ENCODE measurements at places on chromosomes 2 and 18.
A peak's percentile ranks its signal among the peaks of the same experiment; 100 is the strongest.

GRCh38 chr2:238616681-238617080 is 190.0 kb downstream of the ASB1 start:
- DNase-seq = no peak

- DNase-seq = no peak
These were observed 410.7 kb upstream of the DSEL start for GRCh38 chr18:67926929-67927864.

GRCh38 chr2:235293061-235293460 is 200.8 kb upstream of the AGAP1 start:
- no peak for DNase-seq

DNA sequence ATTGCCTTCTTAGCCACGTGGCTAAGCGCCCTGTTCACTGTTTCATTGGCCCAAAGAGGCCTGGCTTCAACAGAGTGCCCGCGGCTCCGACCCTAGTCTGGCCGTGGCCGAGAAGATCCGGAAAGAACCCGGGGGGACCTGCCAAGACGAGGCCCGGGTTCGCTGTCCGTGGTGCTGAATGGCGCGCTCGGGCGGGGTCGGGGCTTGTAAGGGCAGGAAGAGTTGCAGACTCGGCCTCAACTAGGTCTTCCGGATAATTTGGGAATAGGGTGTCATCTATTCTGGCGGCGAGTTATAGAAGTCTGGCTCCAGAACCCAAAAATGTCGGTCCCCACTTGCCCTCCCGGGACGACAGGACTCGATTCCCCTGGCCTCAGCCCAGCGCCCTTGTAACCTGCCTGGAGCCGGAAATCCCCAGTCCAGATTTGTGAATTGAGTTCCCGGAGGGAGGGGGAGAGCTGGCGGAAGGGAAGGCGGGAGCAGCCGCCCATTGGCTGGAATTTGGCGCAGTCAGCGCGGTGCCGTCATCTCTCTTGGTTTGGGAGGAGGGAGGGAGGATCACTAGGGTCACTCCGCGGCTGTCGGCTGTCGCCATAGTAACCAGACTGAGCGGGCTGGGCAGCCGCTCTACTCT is 3.5 kb downstream of the CDK5R2 start:
- peak; percentile 65 for DNase-seq

- DNase-seq = no peak
These were observed 124.8 kb upstream of the SLC39A10 start for GRCh38 chr2:195532255-195532627.

DNA sequence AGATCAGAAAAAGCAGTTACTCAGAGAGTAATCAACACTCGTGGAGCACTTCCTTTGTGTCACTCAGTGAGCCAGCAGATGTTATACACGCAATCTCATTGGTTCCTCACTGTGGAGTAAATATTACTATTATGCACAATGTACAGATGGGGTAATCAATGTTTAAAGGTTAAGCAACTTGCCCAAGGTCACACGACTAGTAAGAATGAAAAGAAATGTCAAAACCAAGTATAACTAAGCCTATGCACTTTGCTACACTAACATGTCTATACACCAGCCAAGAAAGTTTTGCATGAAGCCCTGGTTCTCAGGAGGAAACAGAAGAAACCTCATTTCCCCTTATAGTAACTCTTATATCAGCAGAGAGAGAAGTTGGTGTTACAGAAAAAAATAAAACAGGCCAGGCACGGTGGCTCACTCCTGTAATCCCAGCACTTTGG is 5.4 kb downstream of the METTL21A start:
- no peak for DNase-seq

DNA sequence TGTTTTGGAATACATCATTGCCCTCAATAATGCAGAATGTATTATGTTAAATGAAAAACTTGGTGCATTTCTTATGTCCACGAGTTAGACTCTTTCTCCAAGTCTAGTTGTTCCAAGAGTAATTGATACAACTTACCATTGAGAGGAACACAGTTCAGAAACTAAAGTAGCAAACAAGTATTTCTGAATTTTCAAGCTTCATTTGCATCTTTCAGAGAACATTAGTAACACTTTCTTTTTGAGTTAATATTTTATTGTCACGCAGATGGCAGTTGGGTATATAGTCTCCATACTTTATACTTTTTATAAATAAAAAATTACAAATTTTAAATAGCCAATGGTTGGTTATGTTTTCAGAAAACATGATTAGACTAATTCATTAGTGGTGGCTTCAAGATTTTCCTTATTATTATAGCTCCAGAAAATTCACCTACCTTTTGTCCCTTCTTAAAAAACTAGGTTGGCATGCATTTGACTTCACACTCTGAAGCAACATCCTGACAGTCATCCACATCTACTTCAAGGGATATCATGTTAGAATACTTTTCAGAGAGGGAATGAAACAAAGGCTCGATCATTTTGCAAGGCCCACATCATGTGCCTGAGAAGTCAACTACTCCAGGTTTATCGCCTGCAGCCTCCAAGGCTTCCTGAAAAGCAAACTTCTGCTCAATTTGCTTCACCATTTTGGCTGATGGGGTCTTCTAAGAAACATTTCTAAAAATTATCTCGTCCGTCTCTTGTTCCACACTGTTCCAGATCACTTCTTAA is 29.9 kb downstream of the LYPD6B start:
- DNase-seq = no peak

DNA sequence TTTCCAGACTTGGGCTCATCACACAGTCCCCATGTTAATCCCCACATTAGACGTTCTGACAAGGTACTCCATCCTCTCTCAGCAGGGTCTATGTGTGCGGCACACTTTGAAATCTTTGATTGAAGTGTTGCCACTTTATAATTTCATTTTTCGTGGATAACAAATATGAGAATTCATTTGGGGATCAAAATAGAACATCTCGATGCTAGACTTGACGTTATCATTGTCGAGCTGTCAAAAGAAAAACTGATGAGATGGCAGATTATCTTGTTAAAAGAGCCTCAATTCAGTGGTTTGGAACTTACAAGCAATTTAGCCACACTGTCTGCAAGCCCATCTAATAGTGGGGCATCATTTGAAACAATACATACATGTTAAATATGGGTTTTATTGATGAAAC is 91.2 kb upstream of the SULT1C3 start:
- no peak for DNase-seq

GRCh38 chr2:140027320-140027719 is 1247.1 kb upstream of the NXPH2 start:
- no peak for DNase-seq

GRCh38 chr2:122072666-122073065 is 317.2 kb downstream of the TSN start:
- DNase-seq = no peak

DNA sequence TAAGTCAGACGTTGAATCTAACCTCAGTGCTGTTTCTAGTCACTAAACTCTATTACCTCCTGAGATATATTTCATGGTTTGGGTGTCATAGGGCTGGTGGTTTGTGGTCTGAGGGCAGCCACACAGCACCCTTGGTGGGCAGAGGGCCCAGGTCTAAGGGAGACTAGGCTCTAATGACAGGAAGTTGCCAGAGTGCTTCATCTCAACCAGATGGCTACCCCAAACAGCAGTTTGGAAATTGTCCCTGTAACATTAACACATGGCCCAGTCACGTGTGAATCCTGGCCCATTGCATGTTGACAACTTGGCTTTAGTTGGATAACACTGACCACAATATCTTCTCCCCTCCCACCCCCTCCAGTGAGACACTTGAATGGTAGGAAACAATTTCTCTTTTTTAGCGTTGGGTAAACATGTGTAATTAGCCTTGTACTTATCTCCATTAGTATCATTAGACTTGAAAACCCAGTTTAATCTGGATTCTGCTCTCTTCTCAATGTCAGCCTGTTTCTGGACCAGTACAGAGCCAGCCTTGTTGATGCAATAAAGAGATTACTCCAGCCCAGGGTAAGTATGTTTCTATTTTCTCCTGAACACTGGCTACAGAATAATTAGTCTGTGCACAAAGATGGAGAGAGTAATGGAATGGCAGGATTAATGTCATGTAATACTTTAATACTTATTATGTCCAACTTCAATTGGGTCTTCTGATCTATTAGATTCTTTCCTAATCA is 187.8 kb upstream of the SIX3 start:
- DNase-seq = no peak

- DNase-seq = no peak
These were observed 17.8 kb upstream of the ATL2 start for GRCh38 chr2:38394903-38395341.

DNA sequence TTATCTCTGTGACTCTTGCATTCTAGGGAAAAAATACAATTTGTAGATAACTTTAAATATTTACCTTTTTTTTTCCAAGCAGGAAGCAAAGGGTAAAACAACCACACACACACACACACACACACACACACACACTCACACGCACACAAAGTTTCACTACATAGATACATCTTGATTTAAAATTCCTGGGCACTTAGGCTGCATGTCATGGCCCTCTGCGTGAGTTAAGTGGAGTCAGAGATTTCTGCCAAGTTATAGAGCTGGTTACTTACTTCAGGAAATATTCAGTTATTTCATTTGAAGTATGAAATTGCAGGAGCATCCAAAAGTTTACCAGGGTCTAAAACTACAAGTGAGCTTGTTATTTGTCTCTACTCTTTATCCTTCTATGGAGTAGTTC is 612.0 kb downstream of the IRS1 start:
- DNase-seq = no peak

DNA sequence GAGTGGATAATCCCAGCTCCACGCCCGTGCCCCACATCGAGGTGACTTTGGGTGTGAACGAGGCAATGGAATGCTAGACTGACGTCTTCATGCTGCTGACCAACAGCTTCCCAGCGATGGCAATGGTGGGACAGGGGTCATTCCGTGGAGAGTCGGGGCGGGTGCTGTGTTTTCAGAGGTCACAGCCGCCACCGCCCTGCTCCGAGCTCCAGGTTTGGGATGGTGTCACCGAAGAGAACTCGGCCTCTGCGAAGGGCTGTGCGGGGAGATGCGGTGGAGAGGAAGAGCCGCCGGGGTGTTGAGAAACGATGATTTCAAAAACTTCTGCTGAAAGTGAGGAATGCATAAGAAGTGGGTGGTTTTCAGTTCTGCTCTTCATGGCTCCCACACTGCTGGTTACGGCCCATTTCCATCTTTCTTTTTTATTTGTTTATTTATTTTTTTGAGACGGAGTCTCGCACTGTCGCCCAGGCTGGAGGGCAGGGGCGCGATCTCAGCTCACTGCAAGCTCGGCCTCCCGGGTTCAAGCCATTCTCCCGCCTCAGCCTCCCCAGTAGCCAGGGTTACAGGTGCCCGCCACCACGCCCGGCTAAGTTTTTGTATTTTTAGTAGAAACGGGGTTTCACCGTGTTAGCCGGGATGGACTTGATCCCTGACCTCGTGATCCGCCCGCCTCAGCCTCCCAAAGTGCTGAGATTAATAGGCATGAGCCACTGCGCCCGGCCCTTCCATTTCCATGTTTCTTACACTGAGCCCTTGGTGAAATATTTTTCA is 142.6 kb downstream of the RTP5 start:
- DNase-seq = no peak

DNA sequence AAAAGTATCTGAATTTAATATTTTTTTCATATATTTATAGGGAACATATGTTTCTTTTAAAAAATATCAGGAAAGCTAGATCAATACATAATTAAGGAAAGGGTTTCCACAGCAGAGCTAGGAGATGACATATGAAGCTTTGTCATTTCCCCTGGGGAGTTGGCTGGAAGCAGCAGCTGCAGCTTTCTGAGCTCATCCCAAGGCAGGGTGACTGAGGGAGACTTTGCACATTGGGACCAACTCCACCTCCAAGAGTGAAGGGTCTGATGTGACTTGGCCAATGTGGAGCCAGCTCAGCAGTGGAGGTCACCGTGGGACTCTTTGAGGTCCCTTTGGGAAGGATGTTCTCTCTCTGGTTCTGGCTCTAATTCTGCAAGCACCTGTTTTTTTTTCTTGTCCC is 315.1 kb downstream of the RDH14 start:
- no peak for DNase-seq

DNA sequence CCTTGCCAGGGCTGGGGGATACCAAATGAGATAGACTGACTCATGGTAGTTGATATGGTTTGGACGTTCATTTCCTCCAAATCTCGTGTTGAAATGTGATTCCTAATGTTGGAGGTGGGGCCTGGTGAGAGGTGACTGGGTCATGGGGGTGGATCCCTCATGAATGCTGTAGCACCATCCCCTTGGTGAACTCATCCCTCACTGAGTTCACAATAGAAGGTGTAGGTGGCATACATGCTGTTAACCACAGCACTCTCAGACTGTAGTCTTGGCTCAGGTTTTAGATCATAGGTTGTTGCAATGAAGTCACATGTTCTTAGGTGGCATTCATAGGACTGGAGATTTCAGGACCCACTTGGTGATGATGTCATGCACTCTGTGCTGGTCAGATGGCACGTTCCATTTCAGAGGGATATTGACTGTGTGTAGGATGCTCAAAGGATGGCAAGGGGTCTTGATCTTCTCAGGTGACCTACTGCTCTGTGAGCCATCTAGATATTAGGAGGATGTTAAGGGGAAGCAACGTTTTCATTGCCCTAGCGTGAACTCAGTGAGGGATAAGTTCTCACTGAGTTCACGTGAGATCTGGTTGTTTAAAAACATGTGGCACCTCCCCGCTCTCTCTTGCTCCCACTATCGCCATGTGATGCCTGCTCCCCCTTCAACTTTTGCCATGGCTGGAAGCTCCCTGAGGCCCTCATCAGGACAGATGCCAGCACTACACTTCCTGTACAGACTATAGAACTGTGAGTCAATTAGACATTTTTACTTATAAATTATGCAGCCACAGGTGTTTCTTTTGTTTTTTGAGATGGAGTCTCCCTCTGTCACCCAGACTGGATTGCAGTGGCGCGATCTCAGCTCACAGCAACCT is 73.8 kb upstream of the ACAA2 start:
- no peak for DNase-seq

DNA sequence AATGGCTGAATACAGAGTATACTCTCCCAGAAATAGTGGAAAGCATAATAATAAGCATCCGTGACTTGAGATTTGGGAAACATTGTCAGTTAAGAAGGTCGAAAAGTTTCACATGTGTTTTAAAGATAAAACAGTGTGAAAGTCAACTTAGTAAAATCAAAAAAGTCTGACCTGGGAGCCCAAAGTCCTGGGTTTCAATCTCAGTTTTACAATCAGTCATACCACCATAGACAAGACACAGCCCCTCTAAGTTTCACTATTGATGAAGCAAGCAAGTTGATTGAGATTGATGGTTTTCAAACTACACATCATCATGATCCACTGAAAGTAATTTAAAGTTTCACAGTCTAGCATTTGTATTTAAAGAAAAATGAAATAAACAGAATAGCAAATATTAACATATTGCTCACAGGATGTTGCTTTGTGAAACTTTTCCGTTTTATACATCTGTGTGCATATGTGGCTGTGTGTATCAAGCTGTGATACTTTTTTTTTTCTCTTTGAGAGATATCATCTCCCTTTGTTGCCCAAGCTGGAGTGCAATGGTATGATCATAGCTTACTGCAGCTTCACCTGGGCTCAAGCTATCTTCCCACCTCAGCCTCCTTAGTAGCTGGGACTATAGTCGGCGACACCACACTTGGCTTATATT is 71.1 kb downstream of the PIK3C3 start:
- no peak for DNase-seq
